Activated CD4-positive, alpha-beta T cell treated with anti-CD3 and anti-CD28 coated beads for 24 hours (primary cell): ENCODE measurements at places on chromosomes 1 and 21.

- DNase-seq = no peak
Measured at GRCh38 chr1:13784971-13785370, 85.0 kb downstream of the PRDM2 start.

DNA sequence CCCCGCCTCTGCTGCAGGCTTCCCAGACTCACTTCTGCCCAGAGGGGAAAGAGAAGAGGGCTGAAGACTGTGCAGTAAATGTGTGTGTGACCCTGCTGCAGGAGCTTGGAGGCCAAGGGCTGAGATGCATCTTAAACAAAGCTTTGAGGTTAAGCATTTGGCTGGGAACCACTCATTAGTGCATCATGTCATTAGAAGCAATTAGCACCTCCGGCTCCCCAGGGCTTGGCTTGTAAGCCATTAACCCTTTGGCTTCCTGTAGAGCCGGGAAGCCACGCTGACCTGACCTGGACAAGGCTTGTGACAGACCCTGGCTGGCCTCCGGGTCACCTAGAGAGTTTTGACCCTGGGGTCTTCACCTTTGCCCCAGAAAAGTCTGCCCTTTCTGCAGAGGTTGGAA lies 77.0 kb downstream of the CSMD2 start:
- DNase-seq = no peak

DNA sequence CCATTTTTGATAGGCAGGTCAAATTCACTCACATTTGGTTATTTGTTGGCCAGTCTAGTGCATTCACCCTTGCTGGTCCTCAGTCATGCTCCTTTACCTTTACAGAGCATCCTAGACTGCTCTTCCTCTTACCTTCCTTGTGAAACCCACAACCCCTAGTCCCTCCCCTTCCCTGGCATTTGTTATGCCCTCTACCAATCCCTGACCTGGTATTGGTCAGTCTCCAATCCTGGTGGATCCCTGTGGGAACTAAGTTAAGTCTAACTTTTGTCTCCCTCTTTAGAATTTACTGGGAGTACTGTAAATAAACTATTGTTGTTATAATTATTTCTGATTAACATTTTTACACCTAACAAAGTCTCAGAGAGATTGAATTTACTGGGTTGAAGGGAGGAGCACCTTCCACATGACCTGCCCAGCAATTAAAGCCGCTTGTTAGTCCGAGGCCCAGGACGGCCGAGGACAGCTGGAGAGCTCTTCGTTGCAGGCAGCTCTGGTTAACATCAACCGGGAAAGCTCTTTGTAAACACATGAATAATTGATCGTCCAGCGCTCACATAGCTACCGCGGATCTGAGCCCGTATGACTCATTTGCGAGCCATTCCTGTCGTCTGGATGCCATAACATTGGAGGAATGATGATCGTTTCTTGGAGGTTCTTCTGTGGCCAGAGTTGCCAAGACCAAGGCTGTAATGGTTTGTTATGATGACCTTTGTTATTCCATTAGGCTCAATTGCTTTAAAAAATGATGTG lies 31.9 kb downstream of the MTARC1 start:
- DNase-seq = no peak

GRCh38 chr1:85606414-85606800 lies 25.8 kb downstream of the CCN1 start:
- no peak for DNase-seq

DNA sequence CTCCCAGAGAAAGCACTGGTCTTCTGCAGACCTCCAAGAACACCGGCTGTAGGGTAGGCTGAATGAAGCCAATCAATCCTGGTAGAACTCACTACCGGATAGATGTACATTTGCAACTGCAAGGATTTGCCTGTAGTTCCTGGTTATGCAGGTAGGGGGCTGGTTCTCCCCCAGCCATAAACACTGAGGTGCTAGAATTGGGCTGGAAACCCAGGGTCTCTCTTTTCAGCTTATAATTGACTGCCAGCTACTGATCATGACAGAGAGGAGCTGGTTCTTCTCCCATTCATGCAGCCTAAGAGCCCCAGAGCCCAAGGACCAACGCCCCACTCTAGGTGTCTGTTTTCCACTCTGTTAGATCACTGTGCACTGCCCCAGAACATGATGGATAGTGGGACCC lies 21.5 kb upstream of the MTARC2 start:
- no peak for DNase-seq

DNA sequence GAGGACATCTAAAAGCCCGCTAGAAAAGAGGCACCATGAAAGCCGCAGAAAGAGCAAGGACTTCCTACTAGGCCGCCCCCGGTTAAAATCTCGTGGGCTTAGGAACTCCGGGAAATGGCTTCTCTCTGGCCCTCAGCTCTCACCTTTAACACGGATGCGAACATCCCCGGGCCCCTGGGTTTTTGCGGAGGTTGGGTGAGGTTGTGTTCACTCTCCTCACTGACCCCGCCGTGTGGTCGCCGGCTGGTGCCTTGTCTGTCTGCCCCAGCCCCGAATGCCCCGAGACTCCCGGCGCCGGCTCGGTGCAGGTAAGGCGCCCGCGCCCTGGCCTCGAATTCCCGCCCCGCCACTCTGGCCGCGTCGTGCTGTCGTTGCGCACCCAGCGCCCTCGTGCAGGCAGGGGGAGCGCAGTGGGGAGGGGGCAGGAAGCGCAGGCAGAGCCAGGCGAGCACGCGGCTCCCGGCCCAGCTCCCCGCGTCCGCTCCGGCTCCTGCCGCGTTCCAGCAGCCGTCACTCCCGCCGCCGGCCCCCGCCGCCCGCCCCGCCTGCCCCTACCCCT lies at the start of gene SHISAL2A:
Gene SHISAL2A (plus strand): TSS at position 437 of the 559 bp plus-strand sequence. CDS start 326 bp downstream, outside the sequence.
- DNase-seq = peak; percentile 48

GRCh38 chr1:26787381-26787705 lies 407 bp upstream of the PIGV start:
- peak; percentile 50 for DNase-seq

DNA sequence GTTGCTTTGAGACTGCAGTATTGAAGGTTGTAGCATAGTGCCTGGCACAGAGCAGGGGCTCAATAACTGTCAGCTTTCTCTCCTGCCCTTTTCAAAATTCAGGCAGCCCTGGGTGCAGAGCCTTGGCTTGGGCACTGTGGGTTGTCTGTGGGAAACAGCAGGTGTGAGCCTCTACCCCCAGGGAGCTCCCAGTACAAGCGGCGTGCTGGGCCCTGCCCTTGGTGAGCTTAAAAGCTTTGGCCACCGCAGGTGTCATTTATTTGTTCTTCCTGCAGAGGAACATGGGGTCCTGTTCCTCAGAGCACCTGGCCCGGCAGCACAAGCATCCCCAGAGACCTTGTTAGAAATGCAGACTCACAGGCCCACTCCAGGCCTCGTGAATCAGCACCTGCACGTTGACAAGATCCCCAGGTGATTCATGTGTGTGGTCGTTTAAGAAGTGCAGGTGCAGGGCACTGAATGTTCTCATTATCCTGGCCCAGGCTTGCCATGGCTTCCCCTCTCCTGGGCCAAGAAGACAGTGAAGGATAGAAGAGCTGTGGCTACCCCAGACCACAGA lies 29.9 kb upstream of the IGSF21 start:
- DNase-seq = no peak

DNA sequence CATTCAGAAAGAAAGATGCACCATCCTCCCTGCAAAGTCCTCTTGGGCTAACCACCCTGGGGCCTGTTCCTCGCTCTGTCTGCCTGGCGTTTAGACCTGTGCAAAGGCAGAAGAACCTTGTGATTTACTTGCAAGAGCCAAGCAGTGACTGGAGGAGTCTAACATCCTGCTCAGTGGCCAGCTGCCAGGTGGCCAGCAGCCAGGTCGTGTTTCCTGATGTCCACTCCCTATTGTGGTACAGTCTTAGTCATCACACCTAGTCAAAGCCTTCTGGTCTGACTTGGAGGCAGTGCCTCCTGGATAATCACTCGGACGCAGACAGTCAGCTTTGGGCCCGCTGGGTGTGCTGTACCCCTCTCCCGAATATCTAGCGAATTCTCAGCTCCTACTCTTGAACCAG lies 118.1 kb downstream of the PGBD5 start:
- no peak for DNase-seq
